ENCODE measurements at places on chromosomes 1 and 21.

- DNase-seq: no peak
These were observed 1015.4 kb downstream of the AMY1C start for GRCh38 chr1:104765085-104765484.

DNA sequence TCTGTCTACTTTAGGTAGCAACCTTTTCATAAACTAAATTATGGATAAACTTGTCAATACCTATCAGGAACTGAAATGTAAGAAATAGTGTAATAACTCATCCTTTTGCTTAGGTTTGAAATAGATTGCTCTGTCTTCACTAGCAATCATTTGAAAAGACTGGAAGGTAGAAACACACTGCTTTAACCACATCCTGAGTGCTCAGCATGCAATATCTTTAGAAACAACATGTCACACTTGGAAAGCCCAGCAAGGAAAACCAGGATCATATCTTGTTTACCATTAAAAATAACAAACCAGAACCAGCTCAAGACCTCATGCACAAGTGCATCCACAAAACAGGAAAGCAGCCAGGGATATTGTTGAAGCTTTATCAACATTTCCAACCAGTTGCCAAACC lies 3.6 kb downstream of the KCNJ6 start:
- no peak for DNase-seq

DNA sequence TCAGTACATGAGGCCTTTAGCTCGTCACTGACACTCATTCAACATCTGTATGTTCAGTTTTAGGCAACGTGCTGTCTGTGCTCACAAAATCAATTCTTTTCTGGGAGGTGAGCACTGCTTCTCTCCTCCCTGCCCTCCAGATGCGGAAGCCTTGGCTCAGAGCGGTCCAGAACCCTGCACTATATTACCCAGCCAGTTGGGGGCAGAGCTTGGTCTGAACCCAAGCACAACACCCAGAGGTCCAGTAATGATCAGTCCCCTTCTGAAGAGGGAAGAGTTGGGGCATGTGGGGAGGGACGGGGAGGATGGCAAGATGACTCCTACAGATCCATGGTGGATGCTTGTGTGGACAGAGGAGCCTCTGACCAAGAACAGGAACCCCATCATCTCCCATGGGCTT lies 5.6 kb upstream of the DSCAM start:
- DNase-seq: no peak

- no peak for DNase-seq
These were observed 25.3 kb downstream of the F13B start for GRCh38 chr1:197041486-197042353.

- DNase-seq: no peak
These were observed 122.8 kb downstream of the ACTL8 start for GRCh38 chr1:17877896-17878295.

GRCh38 chr1:197859024-197859423 lies 43.4 kb upstream of the C1orf53 start:
- DNase-seq: no peak

DNA sequence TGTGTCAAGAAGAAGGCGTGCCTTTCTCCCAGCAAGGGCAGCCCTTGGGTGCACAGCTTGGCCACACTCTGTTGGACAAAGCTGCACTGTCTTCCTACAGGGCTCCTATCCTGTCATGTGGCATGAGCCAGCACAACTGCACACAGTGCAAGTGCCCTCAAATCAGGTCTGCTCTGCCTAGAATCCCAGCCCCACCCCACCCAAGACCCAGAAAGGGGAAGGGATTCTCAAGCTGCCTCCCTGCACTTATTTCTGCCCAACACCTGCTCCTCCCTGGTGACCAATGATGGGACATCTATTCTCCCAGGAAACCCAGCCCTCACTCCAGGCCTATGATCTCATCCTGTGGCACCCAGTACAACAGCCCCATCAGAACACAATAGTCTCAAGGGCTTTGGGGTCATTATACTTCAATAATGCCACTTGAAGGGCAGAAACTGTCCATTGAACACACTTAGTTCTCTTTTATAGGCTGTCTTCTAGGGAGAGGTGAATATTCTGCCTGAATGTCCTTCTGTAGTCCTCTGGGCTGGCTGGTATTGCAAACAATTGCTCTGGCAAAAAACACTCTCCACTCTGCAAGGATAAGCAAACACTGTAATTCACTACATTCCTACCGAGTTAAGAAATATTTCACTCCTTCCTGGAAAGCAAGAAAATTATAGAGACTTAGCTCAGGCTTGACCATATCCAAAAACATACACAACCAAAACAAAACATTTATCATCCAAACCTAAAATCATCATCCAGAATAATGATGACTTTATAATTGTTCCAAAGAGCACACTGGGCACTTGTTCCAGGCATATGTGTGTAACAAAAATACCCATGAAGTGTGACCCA lies 43.1 kb upstream of the IGSF3 start:
- DNase-seq: no peak

- no peak for DNase-seq
These were observed 334.4 kb downstream of the DSCAM start for GRCh38 chr21:40512590-40512989.

DNA sequence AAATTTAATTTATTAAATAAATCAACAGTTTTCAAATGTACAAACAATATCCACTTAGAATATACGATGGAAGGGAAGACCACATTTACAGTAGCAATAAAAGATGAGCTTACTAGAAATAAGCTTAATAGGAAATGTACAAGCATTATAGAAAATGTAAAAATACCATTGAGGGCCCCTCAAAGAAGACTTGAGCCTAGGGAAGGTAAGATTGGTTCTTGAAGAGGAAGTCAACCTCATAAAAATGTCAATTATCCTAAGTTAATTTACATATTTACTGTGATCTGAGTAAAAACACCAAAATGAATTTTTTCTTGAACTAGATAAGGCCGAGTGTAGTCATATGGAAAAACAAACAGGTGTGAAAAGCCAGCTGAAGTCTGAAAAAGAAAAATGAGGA lies 39.7 kb upstream of the TRIM67 start:
- DNase-seq: no peak

- DNase-seq: no peak
These were observed 6.0 kb downstream of the GLIS1 start for GRCh38 chr1:53732912-53733317.

DNA sequence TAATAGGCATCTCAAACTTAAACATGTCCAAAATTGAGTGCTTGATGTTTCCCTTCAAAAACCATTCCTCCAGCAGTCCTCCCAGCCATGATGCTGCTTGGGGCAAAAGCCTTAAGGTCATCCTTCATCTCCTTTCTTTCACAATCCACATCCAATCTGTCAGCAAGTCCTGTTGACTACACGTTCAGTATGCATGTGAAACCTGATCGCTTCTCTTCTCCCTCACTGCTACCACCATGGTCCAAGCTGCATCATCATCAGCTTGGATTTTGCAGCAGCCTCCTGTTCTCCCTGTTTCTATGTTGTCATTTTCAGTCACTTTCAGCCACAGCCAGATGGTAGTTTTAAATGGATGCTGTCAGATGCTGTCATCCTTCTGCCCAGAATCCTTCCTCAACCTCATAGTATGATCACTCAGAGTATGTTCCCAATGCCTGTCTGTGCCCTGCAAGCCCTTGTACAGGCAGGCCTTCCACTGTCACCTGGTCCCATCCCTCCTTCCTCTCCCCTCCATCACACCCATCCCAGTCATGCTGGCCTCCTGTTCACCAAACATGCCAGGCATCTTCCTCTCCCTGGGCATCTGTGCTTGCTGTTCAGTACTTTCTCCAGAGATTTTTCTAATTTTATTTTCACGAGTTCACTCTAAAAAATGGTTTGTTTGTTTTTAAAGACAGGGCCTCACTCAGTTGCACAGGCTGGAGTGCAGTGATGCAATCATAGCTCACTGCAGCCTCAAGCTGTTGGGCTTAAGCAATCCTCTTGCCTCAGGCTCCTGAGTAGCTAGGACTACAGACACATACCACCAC lies 66.0 kb downstream of the SYDE2 start:
- DNase-seq: no peak

DNA sequence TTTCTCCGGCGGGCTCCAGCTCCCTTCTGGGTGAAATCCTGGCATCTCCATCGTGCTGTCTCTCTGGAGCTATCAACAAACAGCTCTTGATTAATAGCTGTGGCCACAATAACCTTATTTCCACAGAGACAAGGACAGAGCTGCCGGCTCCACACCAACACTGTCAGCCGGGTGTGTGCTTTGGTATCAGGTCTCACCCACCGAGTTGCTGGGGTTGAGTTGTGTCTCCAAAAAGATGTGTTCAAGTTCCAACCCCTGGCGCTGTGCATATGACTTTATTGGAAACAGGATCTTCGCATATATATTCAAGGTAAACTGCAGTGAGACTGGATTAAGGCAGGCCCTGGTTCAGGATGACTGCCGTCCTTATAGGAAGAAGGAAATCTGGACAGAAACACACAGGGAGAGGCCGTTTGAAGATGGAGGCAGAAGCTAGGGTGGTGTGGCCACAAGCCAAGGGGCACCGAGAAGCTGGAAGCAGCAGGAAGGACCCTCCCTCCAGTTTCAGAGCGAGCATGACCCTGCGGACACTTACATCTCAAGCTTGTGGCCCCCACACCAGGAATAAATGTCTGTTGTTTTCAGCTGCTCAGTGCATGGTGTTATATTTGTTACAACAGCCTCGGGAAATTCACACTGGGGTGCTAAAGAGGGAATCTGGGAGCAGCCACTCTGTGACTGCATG lies 88.4 kb upstream of the TMPRSS2 start:
- DNase-seq: no peak

- DNase-seq: no peak
These were observed 143.6 kb downstream of the EDEM3 start for GRCh38 chr1:184610876-184611595.

- no peak for DNase-seq
These were observed 483.5 kb upstream of the ADGRL2 start for GRCh38 chr1:81317191-81317590.

DNA sequence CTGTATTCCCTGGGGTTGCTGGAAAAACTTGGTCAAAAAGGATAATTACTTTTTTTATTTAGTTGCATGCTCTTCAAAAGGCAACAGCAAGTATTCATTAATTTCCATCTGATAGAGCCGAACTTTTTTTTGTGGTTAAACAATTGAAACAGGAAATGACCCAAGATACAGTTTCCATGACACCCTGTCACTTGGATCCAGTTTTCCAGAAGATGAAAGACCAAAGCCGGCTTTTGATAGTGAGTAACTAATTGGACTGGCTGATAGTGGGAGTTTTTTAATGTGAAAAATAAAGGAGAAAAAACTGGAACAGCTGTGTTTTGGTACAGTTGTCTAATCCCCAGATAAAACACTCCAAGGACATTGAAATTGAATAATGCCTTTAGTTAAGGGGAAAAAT lies 33.0 kb downstream of the CACHD1 start:
- no peak for DNase-seq

DNA sequence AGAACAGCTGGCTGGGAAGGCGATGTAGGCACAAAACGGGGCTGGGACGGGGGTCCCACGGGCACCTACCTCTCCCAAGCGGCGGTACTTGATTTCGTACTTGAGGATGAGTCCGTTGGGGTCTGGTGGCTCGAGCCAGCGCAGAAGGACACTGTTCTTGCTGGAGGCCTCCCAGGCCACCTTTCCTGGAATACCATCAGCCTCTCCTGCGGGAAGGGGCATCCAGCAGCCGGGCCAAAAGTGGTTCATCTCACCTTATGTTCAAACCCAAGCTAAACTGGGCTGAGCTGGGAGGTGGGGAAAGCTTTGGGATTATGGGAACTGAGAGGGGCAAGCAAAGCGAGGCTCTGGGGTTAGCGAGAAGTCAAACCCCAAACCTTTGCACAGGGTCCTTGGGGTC lies 14.3 kb downstream of the INSRR start:
- no peak for DNase-seq

DNA sequence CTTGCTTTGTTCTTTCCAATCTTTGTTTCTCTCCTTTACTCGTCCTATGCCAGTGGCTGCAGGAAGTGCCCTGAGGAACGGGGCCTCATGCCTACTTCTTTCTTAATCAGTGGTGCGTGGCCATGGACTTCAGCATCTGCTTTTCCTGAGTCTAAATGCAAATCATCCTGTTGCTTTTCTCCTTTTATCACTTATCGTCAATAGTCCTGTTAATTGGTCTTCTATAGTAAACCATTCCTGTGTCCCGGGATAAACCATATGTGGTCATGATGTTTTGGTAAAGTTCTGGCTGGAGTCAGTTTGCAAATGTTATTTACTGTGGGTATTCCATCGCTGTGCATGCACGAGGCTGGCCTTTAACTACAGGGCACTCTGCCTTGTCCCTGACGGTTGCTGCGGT lies 47.5 kb downstream of the AGPAT3 start:
- no peak for DNase-seq

DNA sequence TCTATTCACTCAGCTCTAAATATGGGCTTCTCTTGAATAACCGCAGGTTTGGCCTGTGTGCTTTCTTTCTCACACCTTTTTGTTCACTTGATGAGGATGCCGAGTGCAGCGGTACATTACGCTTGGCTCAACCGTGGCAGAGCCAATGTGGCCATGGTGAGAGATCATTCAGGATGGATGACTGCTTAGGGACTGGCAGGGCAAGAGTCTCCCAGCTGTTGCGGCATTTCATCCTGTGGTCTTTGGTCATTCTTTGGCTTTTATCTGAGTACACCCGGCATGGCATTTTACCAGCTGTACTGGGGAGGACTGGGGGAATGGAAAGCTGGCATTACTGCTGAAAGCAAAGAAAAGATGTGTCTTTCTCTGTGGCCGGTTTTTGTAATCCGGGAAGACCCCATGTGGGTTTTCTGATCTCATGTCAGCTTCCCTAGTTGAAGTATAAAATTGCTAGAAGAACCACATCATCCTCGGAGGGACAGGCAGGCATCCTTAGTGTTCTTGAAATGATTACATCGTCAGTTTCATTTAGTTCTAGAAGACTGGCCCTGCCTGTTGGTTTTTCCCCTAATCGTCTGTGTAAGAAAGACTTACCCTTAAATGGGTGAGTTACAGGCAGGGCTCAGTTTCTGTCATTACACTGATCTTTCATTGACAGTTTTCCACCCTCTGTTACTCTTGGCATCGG lies 15.1 kb downstream of the PCP4 start:
- no peak for DNase-seq

DNA sequence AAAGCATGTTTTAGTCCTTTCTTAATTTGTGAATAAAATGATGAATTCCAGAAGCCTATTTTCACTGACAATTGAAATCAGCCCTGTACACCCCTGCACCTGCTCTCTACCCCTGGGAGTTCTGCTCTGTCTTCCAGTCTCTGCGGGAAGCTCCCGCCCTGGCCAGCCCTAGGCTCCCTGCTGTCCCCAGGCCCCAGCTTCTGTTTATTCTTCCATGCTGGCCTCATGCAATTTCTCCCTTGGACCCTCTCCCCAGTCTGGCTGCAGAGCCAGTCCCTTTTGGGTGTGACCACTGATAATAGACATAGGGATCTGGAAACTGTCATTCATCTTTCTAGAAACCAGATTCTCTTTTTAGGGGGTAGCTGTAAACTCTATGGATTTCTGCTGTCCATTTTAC lies 258.6 kb downstream of the GRIK3 start:
- DNase-seq: no peak

DNA sequence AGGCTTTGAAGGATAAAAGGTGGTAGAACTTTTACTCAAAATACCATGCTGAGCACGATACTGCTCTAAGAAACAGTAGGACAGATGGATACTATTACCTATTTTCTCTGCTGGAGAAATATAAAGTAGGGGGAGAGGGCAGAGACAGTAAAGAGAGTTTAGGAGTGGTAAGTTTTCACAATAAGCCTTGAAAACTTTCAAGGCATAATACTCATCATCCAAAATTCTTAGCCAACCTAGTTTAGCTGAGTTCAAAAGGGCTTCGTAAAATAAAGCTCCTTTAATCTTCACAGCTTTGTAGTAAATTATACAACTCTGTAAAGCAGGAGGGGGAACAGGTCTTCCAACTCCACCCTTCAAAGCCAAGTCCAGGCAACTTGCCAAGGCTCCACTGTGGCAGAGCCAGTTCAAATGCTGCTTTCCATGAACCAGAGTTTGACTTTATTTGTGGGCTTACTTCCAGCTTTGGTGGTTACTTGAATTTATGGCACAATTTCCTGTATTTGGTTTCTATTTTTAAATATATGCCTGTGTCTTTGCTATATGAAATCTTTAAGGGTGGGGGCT lies 15.5 kb downstream of the TEX38 start:
- DNase-seq: no peak

All from HuH-7.5 (cell line).